ENCODE measurements at places on chromosomes 2 and 18.

- DNase-seq, result no peak
Observed at GRCh38 chr2:205408696-205409095, 273.6 kb upstream of the NRP2 start.

- DNase-seq, result no peak
Observed at GRCh38 chr18:55523001-55523400, 65.0 kb downstream of the TCF4 start.

DNA sequence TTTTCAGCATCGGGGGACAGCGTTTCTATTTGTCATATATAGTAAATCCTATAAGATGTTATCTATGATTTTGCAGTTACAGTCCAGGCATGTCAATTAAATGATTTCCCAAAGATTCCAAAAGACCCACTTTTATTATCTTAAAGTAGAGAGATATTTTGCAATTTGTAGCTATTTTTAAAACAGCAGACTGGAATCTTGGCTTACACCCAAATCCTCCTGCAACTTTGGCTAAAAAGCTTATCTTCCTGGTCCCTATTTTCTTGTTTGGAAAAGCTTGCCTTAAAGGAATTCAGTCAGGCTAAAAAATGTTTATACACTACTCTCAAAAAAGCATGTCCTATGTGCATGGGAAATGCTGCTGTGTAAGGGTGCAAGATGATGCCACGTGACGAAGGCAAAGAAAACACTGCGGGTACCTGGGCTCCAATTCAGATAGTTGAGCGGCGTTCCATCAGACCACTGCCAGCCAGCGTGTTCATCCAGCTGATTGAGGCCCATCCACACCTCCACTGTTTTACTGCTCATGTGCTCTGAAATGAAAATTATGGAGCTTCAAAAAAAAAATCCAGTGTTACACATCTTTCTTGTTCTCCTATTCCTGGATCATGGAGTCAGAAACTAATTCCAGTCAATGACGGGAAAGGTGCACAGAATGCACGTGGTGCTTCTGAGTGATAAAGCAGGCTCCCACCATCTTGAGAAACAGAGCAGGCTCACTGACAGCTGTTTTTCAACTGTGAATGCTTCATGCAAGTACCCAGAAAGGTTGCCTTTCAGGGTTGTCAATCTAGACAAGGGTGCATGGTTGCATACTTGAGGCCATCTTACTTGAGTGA lies 33.8 kb downstream of the PLA2R1 start:
- no peak for DNase-seq

- no peak for DNase-seq
Observed at GRCh38 chr18:42274488-42275137, 319.6 kb downstream of the PIK3C3 start.

GRCh38 chr18:30492552-30493129 lies 549.9 kb downstream of the DSC3 start:
- no peak for DNase-seq

DNA sequence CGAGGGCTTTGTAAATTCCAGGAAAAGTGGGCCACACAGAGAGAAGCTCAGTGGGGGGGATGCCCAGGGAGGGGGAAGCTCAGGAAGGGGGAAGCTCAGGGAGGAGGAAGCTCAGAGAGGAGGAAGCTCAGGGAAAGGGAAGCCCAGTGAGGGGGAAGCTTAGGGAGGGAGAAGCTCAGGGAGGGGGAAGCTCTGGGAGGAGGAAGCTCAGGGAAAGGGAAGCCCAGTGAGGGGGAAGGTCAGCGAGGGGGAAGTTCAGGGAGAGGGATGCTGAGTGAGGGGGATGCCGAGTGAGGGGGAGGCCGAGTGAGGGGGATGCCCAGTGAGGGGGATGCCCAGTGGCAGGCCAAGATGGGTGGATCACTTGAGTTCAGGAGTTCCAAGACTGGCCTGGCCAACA lies 821 bp upstream of the CHRNG start:
- DNase-seq, result no peak

DNA sequence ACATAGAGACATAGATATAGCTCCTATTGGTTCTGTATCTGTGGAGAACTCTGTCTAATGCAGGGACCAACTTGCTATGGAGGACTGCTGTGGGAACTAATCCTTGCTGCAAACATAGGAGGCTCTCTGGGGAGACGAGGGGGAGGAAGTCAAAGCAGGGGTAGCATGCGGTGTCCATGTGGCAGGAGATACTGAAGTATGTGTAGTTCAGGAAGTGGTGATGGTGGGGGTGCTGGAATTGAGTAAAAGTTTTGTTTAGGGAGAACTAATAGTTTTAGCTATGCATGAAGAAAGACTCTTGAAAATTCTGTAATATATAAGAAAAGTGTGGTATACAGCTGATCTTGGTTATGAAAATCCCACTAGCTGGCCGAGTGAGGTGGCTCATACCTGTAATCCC lies 62.0 kb downstream of the ANKRD44 start:
- DNase-seq, result no peak

GRCh38 chr2:137228566-137228965 lies 463.2 kb downstream of the THSD7B start:
- DNase-seq, result no peak

- no peak for DNase-seq
Observed at GRCh38 chr2:160394153-160394552, 99.5 kb downstream of the RBMS1 start.

GRCh38 chr2:157691695-157692094 lies 63.0 kb upstream of the ACVR1C start:
- DNase-seq, result no peak

- no peak for DNase-seq
Observed at GRCh38 chr2:173355866-173356508, 1.3 kb downstream of the CDCA7 start.

- no peak for DNase-seq
Observed at GRCh38 chr18:48740068-48740440, 201.2 kb downstream of the CTIF start.

DNA sequence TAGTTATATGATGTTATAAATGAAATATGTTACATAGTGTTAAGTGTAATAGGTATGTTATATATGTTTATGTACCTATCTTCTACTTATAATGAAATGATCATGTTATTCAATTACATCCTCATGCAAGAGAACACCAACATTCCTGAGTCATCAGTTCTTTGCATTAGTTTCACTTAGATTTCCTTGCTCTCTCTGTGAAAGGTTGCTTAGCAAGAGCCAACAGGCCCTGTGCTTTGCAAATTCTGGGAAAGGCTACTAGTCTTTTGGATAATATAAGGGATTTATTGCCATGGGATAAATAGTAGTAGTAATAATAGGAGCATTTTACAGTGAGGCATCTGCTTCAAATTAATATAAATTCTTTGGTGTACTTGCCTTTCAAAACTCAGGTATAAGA lies 274.8 kb downstream of the SP3 start:
- DNase-seq, result no peak

- no peak for DNase-seq
Observed at GRCh38 chr18:79902640-79903039, 48.8 kb downstream of the SLC66A2 start.

DNA sequence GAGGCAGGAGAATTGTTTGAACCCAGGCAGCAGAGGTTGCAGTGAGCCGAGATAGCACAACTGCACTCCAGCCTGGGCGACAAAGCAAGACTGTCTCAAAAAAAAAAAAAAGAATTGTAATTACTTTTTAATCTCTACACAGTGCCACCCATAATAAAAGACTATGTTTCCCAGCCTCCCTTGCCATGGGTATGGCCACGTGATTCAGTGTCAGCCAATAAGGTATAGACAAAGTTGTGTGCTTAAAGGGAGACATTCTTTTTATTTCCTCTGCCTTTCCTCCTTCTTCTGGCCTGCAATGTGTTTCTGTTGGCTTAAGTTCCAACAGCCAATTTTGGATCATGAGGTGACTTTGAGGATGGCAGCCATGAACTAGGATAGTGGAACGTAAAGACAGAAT lies 406.9 kb downstream of the LNPK start:
- DNase-seq, result no peak

DNA sequence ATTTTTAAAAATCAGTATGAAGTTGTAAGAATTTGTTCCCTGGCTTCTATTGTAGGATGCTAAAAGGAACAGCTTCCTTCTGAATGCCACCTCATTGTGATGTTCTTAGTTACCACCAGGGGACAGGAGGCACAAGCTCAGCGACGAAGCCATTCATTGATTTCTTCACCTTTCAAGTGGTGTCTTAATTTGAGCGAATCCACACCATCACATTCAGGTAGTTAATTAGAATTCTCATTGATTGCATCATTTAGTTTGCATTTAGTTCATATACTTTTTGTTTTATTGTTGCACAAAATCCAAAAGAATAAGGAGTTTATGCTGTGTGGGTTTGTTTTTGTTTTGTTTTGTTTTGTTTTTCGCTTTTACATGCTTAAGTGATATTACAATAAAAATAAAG lies 23.1 kb downstream of the CYP27C1 start:
- no peak for DNase-seq

DNA sequence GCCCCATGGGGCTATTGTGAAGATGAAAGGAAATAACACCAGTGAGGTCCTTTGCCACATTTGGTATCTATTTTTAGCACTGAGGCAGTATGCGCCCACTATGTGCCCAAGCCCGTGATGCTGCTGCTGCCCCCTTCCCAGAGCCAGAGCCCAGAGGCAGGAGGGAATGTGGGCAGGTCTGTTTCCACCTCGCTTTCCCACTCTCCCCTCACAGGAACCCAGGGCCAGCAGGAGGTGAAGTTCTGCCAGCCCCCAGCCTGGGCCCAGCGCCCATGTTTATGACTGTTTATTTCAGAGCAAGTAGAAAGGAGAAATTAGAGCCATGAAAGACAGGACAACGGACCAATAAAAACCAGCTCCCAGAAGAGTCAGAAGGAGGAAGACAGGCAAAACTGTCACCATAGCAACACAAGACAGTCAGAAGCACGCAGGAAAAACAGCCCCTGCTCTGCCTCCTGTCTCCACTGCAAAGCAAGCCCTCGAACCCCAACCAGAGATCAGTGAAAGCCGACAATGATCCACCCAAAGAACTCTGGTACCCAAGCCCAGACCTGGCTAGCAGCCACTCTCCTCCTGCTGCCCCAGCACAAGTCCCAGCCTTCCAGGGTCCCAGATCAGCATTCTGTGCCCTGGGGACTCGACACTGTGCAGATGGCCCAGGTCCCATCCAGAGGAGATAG lies 1.4 kb downstream of the CYRIA start:
- DNase-seq, result peak; percentile 40

DNA sequence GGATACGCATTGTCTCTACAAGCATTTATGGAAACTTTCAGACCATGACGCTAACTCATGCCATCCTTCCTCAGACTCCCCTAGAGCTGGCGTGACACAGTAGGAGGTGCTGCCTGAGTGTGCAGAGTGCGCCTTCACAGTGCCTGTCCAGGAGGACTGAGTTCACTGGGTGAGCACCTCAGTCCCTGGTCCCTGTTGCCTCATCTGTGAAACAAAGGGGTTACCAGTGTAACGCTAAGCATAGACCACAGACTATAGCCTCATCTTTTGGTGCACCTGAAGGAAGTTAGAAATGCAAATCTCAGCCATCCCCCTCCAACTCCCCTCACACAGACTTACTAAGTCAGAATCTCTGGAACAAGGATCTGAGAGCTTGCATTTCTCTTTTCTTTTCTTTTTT lies 142.8 kb downstream of the TMEM17 start:
- DNase-seq, result no peak

DNA sequence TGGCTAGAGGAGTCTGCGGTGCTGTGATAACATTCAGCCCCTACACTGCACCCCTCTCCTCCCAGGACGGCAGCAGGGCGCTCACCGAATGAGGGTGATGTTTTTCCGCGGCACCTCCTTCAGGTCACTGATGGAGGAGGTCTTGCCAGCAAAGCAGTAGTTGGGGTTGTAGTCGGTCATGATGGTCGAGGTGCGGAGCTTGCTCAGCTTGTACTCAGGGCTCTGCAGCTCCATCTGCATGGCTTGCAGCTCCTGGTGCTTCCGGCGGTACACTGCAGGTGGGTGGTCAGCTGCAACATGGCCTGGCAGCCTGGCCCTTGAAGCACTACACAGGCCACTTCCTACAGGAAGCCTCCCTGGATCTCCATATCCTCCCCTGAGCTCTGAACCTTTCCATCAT lies 108.0 kb downstream of the CLIP4 start:
- DNase-seq, result no peak

DNA sequence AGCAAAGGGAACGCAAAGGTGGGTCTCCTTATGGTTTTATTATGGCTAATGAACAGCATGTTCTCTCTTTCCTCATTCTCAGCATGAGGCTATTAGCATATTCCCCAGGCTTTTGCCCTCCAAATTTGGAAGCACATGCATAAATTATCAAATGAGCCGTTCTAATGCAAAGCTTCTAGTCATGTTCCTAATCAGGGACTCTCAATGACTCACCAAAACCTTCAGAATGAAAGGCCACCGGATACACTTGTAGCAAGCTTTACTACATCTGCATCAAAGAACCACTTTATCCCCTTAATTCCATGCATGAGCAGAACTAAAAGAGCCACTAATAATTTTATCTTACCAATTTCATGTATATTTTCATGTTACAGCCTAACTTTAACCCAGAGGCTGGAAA lies 310.5 kb downstream of the LRATD1 start:
- DNase-seq, result no peak

GRCh38 chr18:54209471-54210180 lies 14.8 kb downstream of the MBD2 start:
- DNase-seq, result no peak

DNA sequence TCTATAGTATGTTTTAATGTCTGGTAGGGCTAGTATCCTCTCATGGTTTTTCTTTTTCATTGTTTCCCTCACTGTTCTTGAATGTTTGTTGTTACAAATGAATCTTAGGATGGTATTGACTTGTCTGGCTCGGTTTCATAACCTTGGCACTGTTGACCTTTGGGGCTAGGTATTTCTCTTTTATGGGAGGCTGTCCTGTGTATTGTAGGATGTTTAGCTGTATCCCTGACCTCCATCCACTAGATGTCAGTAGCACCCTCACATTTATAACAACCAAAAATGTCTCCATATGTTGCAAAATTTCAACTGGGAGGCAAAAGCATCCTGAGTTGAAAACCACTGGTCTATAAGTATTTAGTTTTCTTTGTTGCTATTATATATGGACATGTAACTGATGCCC lies 7.0 kb upstream of the AOX1 start:
- DNase-seq, result no peak

GRCh38 chr2:199933466-199933865 lies 21.8 kb downstream of the TYW5 start:
- no peak for DNase-seq

DNA sequence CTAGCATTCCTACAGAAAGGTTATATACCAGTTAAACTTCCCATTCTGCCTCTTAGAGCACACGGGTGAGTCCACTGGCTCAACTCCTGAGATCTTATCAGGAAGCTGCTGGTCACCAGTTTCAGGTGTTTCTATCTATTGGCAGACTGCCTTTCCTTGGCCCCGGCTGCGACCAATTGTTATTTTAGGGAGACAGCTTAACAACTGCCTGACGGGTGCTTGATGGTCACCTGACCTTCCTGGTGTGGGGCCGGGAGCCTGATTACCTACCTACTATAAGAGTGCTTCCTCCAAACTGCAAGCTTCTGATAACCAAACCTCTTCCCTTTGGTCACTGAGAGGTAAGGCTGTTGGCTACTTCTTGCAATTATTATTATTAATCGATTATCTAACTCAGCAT lies 122.1 kb upstream of the XIRP2 start:
- no peak for DNase-seq

DNA sequence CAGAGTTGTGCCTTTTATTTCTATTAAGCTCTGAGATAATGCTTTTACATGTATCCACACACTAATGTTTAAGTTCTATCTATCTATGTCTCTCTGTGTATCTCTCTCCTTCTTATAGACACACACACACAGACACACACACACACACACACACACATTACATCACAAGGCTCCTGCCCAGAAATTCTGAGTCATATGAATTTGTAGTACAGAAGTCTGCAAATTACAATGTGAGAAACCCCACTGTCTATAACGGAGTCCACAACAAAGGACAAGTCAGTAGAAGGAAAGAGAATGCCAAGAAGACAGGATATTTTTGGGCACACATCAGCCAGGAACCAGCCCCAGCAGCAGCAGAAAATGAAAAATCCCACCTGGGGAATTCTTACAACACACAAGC lies 142.4 kb downstream of the EN1 start:
- no peak for DNase-seq

All from cerebellar nuclear complex (tissue), 1 donor.